ENCODE measurements at places on chromosomes 6 and 20. TPM values are rescaled to one million over a fixed set of nuclear protein-coding genes. Genes with fewer than 3 reads are reported as not detected.

PRL gene
- not detected for total RNA-seq

TCF15 gene
- 0.65 TPM for total RNA-seq

BIRC7 gene
- not detected for total RNA-seq

FAM209A gene
- not detected for total RNA-seq

All from vein endothelial cell (primary cell).